ENCODE measurements at places on chromosomes 6 and 20. TPM values are rescaled to one million over a fixed set of nuclear protein-coding genes. Genes with fewer than 3 reads are reported as not detected.

The GPLD1 gene
- not detected for total RNA-seq

The SCUBE3 gene
- 3.0 TPM for total RNA-seq

The BCAS1 gene
- 0.16 TPM for total RNA-seq

The CALHM4 gene
- not detected for total RNA-seq

The MOG gene
- not detected for total RNA-seq

The RNF182 gene
- total RNA-seq = 15.4 TPM

The RNF5 gene
- total RNA-seq = 24.7 TPM
